ENCODE measurements at places on chromosomes 6 and 20.

- peak; percentile 57 for ATAC-seq
Measured at GRCh38 chr6:149925974-149926777, 3.3 kb upstream of the RAET1G start.

- ATAC-seq, result peak; percentile 70
Measured at GRCh38 chr6:45822873-45823272, 192.8 kb downstream of the CLIC5 start.

GRCh38 chr6:15245361-15246216 lies at the start of gene JARID2:
Gene JARID2 (plus strand): TSS chr6:15246069. CDS start chr6:15246540, 471 bp downstream.
- peak; percentile 62 for ATAC-seq

DNA sequence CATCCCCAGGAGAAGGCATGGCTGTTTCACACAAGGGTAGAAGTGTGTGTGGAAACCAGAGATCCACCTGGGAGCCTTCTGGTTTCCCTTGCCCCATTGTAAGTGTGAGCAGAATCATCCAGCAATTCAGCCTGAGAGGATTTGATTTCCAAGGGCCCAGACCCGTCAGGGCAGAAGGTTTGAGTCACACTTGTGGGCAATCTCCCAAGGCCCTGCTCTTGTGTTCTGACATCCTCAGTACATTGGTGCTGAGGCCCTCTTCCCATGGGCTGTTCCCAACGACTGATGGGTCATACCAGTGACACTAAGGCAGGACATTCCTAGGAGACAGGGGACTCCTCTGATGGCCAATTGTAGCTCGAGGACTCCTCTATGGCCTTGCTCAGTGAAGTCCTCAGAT lies 58.2 kb upstream of the POLR1H start:
- ATAC-seq, result no peak

All from activated CD4-positive, CD25-positive, alpha-beta regulatory T cell treated with anti-CD3 and anti-CD28 coated beads, Interleukin-2, amount 50 U/mL, for 24 hours (primary cell).